ENCODE measurements at places on chromosomes 2 and 18. TPM values are rescaled to one million over a fixed set of nuclear protein-coding genes. Genes with fewer than 3 reads are reported as not detected.
A peak's percentile ranks its signal among the peaks of the same experiment; 100 is the strongest.

GRCh38 chr2:85887566-85888019 is 1.2 kb downstream of the ST3GAL5 start:
- peak; percentile 40 for DNase-seq

DNA sequence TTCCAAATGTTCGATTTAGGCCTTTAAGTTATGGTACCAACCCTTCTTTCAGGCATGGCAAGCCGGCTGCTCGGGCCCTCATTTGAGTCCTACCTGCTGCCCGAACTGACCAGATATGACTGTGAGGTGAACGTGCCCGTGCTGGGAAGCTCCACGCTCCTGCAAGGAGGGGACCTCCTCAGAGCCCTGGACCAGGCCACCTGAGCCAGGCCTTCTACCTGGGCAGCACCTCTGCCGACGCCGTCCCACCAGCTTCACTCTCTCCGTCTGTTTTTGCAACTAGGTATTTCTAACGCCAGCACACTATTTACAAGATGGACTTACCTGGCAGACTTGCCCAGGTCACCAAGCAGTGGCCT is 87.2 kb downstream of the EPAS1 start:
- DNase-seq = no peak

GRCh38 chr2:190930411-190930810 is 49.8 kb downstream of the GLS start:
- DNase-seq = no peak

Gene ZNF2
- 7.3 TPM for total RNA-seq

DNA sequence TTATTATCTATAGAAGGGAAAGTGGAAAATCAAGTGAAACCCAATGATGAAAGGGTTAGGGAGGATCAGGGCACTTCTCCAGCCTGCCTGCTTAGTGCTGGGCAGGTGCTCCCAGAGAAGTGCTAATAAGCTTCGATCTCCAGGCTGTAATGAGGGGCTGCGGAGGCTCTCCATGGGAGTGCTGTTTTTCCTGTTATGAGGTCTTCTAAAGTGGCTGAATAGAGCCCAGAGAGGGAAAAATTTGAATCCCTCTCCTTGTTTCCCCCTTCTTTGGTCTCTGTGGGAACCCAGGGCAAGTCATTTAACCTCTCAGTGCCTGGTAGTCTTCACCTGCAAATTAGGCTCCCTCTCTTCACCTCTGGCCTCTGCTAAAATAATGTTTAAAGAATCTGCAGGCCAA is 351.7 kb upstream of the DCC start:
- no peak for DNase-seq

Gene CCDC68
- 0.54 TPM for total RNA-seq

GRCh38 chr2:53787614-53788289 is 908 bp downstream of the ERLEC1 start:
- DNase-seq = peak; percentile 48

DNA sequence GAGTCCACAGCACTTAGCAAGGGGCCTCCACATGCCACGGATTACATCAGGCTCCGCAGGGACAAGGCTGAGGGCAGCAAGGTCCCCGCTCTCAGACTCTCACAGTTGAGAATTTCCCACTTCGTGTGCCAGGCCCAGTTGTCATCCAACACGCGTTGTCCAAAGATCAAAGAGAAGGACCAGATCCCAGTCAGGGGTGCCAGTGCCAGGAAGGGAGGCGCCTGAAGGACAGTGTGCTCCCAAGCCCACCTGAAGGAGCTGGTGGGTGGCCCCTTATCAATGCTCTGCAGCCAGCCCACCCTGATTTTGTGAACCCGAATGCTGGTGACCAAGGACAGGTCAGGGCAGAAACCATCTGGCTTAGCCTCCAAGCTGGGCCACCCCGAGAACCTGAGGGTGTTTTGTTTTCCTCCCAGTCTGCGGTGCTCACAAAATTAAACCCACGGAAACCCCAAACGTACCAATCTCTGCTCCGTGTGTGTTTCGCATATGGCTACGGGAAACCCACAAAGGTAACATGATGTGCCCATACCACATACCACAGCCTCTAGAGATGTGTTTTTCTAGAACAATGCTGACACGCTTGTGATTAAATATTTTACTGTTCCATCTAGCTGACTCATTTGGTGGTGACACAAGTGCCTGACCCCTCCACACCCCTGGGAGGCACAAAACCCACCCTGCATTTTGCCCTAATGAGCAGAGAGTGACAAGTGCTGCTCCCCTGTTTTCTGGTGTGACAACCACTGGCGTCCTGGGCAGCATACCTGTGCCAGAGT is 24.5 kb downstream of the CRACDL start:
- DNase-seq = peak; percentile 10

GRCh38 chr2:153197402-153198386 is 280.9 kb downstream of the RPRM start:
- no peak for DNase-seq

- DNase-seq = no peak
Measured at GRCh38 chr2:143241403-143242088, 112.3 kb downstream of the ARHGAP15 start.

Gene PLGLB2
- 0.72 TPM for total RNA-seq

Measured in IMR-90 (cell line).